Stimulated activated CD4-positive, alpha-beta T cell treated with anti-CD3 and anti-CD28 coated beads, Interleukin-1b, Interleukin-23, amount 100 ng/mL, for 24 hours (primary cell): ENCODE measurements at places on chromosomes 6 and 20.

GRCh38 chr6:161602359-161602758 lies 328.5 kb upstream of the AGPAT4 start:
- no peak for DNase-seq

DNA sequence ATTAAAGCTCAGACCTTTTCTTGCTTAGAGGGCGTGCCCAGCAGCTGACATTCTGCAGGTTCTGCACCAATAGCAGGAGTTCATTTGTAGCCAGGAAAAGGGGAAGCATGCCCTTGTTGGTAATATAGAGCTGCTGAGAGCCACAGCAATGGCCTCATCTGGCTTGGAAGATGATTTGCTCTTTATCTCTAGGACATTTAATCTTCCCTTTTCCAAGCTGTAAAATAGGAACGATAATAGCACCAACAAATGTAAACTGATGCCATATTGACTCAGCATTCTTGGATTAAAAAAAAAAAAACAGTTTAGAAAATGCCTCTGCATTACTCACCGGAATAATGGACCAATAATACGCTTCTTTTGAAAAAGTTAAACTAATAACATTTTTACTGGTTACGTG lies 93.4 kb upstream of the SLC2A12 start:
- no peak for DNase-seq

DNA sequence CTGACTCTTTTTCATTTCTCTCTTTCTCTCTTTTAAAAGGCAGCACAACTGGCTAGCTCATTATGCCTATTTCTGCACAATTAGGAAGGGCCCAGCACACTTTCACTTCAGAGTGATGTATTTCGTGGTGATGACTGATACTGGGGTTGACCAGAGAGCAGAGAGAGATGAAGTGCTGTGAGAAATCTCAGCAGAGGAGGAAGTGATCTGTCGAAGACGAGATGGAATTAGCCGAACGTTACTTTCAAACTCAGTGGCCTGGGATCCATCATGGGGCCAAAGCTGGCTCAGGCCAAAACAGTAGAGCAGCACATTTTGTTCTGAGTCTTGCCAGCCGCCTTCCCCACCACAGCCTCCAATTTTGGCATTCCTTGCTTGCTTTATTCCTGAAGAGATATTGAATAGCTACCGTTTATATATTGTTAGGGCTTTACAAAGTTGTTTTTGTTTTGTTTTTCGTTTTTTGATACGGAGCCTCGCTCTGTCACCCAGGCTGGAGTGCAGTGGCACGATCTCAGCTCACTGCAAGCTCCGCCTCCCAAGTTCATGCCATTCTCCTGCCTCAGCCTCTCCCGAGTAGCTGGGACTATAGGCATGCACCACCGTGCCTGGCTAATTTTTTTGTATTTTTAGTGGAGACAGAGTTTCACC lies 213.2 kb upstream of the ECI2 start:
- DNase-seq: no peak

- DNase-seq: no peak
Observed at GRCh38 chr6:42017021-42017643, 33.2 kb upstream of the TAF8 start.
